ENCODE measurements at places on chromosomes 5 and 9.

DNA sequence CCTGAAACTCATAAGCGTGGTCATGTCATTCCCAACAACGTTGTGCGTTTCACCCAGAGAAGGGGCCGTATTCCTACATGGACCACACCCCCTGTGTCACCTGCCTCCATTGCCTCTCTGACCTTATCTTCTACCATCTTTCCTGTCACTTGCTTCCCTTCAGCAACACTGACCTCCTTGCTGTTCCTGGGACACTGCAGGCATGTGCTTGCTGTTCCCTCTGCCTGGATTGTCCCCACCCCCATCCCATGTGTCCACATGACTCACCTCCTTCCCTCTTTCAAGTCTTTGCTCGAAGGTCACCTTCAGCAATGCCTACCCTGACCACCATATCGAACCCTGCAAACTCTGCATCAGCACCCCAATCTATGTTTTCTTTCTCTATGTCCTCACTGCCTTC, 133.2 kb upstream of the ZNF618 start:
- DNase-seq: no peak

DNA sequence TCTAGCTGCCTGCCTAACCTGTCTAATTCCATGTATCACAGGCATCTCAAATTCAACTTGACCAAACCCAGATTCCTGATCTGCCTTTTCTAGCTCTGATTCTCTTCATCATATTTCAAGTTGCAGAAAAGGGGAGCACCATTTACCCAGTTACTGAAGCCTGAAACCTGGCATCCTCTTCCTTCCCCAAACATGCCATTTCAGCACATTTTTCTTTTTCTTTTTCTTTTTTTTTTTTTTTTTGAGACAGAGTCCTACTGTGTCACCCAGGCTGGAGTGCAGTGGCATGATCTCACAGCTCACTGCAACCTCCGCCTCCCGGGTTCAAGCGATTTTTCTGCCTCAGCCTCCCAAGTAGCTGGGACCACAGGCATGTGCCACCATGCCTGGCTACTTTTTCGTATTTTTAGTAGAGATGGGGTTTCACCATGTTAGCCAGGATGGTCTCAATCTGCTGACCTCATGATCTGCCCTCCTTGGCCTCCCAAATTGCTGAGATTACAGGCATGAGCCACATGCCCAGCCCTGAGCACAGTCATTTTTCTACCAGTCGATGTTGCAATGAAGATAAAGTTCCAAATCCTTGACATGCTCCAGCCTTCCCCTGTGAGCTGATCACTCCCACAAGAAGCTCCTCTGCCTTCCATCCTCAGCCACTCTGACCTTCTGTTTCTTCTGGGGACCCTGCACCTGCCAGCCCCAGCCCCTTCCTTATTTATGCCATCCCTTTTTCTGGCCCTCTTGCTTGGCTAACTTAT, 32.2 kb downstream of the ACER2 start:
- no peak for DNase-seq

DNA sequence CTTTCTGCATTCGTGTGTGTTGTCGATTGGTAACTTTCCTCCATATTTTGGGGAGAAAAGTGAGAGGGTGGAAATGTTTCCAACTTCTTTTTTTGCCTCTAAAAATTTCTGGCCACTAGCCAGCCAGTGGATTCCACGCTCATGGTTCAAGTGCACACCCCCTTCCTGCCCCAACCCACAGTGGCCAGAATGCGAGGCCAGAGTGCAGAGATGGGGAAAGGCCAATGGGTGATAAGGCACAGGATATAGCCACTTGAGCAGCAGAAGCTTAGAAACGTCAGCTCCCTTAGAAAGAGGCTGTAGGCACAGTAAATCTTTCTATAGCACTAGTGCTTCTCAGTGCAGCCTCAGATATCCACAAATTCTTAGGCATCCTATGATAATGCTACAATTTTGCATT, 75.8 kb upstream of the ADRB2 start:
- no peak for DNase-seq

DNA sequence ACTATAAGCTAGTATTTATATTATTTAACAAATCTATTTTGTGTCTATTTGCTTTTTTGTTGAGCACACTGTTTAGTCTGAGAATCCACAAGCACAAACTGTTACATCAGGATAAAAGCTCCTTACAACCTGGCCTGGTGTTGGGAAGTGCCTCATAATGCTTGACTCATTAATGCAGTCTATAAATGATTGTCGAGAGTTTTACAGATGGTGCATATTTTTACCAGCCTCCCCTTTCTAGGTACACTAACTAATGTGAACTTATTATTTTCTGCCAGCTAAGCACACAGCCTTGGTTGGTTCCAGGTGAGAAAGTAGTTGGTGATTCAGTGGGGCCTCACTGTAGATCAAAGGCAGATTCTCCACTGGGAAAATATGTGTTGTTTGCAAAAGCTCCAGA, 151.0 kb upstream of the ADAMTS16 start:
- DNase-seq: no peak

DNA sequence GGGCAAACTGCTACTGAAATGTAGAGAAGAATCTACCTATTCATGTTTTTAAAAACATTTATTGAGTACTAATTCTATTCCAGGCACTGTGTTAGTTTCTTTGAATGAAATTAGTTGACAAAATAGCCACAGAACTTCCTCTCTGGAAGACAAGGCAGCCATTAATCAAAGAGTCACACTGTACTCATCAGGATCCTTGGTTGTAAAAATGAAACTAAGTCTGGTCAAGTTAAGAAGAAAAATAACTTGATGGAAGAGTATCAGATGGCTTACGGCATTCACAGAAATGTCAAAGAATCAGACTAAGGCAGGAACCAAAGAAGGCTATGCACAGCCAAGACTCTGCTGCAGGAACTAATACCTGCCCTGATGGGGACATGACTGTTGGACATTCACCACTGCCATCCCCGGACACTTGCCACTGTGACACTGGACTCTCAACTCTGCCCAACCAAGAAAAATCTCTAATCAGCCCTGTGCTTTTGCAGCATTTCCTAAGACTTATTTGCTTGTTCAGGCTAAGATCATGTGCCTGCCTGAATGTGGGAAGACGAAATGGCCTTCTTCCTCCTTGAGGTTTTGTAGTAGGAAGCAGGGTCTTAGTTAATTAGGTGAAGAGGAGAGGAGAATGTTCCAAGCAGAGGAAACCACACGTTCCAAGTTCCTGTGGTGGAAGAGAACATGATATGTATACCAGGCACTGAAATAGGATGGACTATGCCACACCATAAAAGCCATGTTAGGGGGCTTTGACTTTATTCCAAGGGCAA, 23.3 kb upstream of the NDUFB6 start:
- DNase-seq: peak; percentile 70

DNA sequence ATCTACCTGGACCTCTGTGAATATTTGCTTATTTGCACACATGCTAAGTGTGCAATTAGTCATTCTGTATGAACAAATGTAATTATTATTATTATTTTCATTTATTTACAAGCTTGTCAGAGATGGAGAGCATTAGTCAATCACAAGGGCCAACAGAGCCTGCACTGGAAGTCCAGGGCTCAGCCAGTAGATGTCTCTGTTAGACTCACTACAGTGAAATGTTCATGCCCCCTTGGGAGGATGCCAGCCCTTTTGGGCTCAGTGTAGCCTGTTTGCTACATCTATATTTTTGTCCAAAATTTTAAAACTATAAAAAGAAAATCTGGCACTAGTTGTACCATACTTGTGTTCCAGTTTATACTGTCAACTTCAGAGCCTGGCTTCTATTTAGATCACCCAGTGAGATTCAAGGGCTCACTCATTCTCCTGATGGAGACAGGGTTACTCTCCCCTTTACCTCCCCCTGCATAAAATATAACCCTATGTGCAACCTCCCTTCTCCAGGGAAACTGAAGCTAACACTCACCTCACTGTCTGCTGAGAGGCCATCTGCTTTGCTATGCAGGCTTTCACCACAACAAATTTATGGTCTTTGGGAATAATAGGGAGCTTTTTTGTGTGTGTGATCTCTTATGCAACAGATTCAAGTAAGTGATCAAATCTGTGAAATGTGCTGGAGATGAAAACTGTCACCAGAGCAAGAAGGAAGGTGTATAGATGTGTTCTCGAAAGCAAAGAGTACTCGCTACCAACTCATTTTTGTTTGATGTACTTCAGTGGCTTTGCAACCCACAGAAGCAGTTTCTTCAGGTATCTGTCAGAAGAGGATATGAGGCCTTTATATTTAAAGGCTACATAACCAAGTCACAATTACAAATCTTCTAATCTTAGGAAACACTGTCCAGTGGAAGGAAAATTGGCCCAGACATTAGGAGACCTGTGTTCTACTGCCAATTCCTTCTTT, 99.9 kb upstream of the TLE4 start:
- DNase-seq: no peak

- DNase-seq: no peak
These were observed 168.7 kb downstream of the KDM4C start for GRCh38 chr9:6926436-6926835.

DNA sequence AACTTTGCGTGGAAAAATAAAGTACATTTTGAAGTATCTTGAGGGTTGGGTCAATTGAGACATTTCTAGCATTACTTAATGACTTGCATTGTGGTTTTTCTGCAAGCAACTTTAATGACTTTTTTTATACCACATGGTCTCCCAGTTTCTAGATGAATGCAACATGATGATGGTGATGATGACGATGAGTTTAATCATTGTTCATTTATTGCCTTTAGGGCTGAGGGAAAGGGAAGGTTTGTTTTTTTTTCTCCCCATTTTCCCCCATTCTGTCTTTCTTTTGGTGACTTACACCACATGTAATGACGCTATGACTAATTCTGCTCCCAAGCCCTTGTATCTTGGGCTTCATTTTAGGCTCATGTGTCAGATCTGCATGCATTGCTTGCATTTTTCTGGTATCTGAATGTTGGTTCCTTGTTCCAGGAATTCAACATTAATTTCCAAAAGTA, 57.7 kb upstream of the NXNL2 start:
- no peak for DNase-seq

DNA sequence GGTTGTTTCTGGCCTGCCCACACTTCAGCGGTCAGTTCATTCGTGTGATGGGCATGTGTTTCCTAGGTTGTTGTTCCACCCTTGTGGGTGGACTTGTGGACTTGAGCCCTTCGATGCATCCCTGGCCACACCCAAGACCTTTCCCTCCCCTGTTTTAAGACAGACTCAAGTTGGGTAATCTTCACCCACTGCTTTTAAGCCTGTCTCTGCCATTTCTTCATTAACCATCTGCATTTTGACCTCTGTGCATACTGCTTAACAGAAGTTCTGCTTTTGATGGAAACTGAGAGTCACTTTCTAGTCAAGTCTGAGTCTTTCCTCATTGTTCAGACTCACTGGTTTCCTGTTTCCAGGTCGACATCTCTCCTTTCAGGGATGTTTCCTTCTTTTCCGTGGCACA, 233.7 kb downstream of the ARHGEF28 start:
- peak; percentile 95 for DNase-seq

DNA sequence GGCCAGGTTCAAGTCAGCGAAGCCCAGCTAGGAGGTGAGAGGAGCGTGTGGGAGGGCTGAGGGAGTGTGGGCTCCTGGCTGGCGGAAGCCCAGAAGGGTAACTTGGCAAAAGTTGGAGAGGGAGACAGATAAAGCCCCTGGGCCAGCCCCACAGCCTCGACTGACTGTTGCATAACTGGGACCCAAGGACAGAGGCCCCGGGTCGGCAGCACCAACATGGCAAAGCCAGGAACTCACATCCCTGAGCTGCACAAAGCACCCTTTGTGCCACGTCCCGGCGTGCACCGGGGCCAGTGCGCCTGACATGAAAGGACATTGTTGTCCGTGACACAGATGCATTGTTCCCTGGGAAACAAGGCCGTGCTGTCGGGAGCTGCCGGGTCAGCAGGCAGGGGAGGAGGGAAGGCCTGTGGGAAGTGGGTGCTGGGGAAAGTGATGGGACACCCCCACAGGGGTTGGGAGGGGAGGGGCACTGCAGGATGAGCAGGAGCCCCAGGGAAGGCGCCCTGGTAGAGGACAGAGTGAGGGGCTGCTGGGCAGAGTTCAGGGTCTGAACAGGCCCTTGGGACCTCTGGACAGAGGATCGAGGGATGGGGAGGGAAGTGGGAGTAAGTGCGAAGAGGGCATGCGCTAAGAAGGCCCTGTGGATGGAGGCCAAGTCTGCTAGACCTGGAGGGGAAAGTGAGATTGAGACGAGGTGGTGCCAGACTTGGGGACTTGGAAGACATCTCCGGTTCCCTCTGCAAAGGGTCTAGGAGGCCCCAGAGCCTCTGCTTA, 13.0 kb upstream of the DPM2 start:
- DNase-seq: no peak

- DNase-seq: peak; percentile 45
These were observed 1.3 kb upstream of the ST8SIA4 start for GRCh38 chr5:100904259-100904861.

DNA sequence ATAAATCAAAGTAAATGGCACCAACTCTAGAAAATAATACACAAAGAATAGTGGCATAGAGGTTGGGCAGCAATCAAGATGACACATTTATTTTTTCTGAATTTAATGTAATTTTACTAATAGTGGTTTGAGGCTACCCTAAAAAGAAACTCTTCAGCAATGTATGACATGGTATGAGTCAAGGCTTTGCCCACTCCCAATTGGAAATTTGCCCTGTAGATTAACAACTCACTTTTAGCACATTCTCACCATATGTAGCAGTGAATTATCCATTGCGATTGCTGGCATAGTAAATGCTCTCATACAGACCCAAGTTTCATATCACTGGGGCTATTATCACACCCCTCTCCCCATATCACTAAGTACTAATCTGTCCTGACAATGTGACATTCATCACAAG, 832.1 kb upstream of the ZNF608 start:
- no peak for DNase-seq

GRCh38 chr9:104780796-104781395, 17.0 kb downstream of the NIPSNAP3B start:
- peak; percentile 66 for DNase-seq

GRCh38 chr9:7341571-7341970, 458.0 kb downstream of the DMAC1 start:
- DNase-seq: no peak

DNA sequence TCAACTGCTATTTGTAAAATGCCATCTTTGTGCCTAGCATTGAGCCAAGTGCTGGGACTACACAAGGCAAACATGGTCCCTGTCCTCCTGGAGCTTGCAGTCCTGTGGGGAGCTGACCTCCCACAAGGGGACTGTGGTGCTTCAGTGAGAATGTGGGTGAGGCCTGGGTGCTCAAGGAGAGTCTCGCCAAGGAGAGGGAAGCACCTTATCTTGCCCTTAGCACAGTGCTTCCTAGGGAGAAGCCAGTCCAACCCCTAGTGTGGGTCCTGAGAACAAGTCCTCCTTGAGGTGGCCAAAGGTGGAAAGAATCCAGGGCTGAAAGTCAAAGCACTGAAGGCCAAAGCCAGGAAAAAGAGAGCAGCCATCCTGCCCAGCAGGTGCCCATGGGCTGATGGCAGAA, 31.1 kb upstream of the MVB12B start:
- no peak for DNase-seq

GRCh38 chr5:99369797-99370593, 441.2 kb upstream of the CHD1 start:
- DNase-seq: no peak

DNA sequence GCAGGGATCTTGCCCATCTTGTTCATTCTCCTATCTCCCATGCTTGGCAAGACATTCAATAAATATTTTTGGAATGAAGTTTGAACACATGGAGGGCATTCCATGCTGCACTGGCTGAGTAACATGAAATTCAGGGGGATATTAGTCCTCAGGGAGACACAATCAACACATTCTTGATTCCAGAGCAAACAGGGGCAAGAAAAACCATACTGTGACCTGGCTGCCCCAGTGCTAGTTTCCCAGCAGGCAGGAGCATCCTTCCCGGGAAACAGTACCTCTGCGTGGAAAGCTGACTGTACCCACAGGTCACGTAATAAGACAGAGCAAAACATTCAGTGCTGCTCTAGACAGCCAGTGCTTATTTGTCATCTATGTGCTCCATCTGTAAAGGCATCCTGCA, 66.3 kb upstream of the SPOCK1 start:
- no peak for DNase-seq

Measured in inflammatory macrophage treated with lipopolysaccharide for 4 hours (primary cell).